Smooth muscle cell of the umbilical artery (primary cell): ENCODE measurements at places on chromosomes 7 and 10. TPM values are rescaled to one million over a fixed set of nuclear protein-coding genes. Genes with fewer than 3 reads are reported as not detected.

Gene SPDYE8
- total RNA-seq: not detected in 2 replicates

Gene OPN1SW
- total RNA-seq: not detected in 2 replicates

Gene CLRN3
- not detected in 2 replicates for total RNA-seq

Gene SEPHS1
- total RNA-seq: 24.9 and 33.3 TPM in 2 replicates

Gene MCM7
- 14.6 and 57.5 TPM in 2 replicates for total RNA-seq

Gene OGA
- 99.5 and 154 TPM in 2 replicates for total RNA-seq

Gene FGF8
- total RNA-seq: not detected in 2 replicates

Gene GRID2IP
- not detected in 2 replicates for total RNA-seq

Gene ELMO1
- under 0.01 and 0.09 TPM in 2 replicates for total RNA-seq

Gene KCND2
- 0.18 and 0.89 TPM in 2 replicates for total RNA-seq

Gene TACC2
- 2.4 and 7.8 TPM in 2 replicates for total RNA-seq

Gene CLDN12
- total RNA-seq: 45.7 and 60.8 TPM in 2 replicates

Gene FAM237B
- 0.05 TPM in 1 of 2 replicates, not detected in the other for total RNA-seq

Gene STEAP1
- 12.5 and 20.5 TPM in 2 replicates for total RNA-seq

Gene MPP7
- 0.59 and 1.3 TPM in 2 replicates for total RNA-seq

Gene ITGB8
- total RNA-seq: 7.4 and 12.6 TPM in 2 replicates

Gene CFAP43
- total RNA-seq: under 0.01 and 0.18 TPM in 2 replicates

Gene TET1
- total RNA-seq: 4.7 and 5.3 TPM in 2 replicates

Gene GNAT3
- total RNA-seq: not detected in 2 replicates

Gene NKX6-2
- not detected in 2 replicates for total RNA-seq

Gene TAS2R41
- 0.14 TPM in 1 of 2 replicates, not detected in the other for total RNA-seq

Gene ADAP1
- total RNA-seq: 5.3 and 8.1 TPM in 2 replicates

Gene HHEX
- 0.89 and 2.0 TPM in 2 replicates for total RNA-seq

Gene CYP3A7
- total RNA-seq: 0.30 and 1.1 TPM in 2 replicates

Gene LOXL4
- 113 and 240 TPM in 2 replicates for total RNA-seq

Gene LSM8
- total RNA-seq: 23.0 and 32.4 TPM in 2 replicates

Gene CCSER2
- total RNA-seq: 24.1 and 40.0 TPM in 2 replicates

Gene IGFBP3
- 138 and 1,139 TPM in 2 replicates for total RNA-seq

Gene NRG3
- under 0.01 TPM in 1 of 2 replicates, not detected in the other for total RNA-seq

Gene CLCN1
- total RNA-seq: not detected in 2 replicates

Gene PCGF6
- 8.9 and 10.2 TPM in 2 replicates for total RNA-seq

Gene KDM7A
- total RNA-seq: 4.8 and 5.2 TPM in 2 replicates

Gene CARD11
- 2.8 and 3.0 TPM in 2 replicates for total RNA-seq

Gene VSTM2A
- total RNA-seq: not detected in 2 replicates

Gene TLX1
- total RNA-seq: not detected in 2 replicates

Gene CCDC3
- total RNA-seq: 0.05 TPM in 1 of 2 replicates, not detected in the other

Gene ASIC3
- total RNA-seq: 0.05 TPM in 1 of 2 replicates, not detected in the other

Gene UTF1
- total RNA-seq: not detected in 2 replicates

Gene CFAP58
- 0.30 and 0.88 TPM in 2 replicates for total RNA-seq

Gene LIPJ
- not detected in 2 replicates for total RNA-seq

Gene NKX1-2
- not detected in 2 replicates for total RNA-seq

Gene PPP1R9A
- total RNA-seq: 0.30 and 0.51 TPM in 2 replicates

Gene NPTX2
- total RNA-seq: 0.69 and 1.5 TPM in 2 replicates

Gene PGAM2
- total RNA-seq: not detected in 2 replicates

Gene UBE2H
- 77.5 and 88.6 TPM in 2 replicates for total RNA-seq

Gene HILPDA
- total RNA-seq: 38.9 and 76.0 TPM in 2 replicates

Gene KCNMA1
- total RNA-seq: 107 and 110 TPM in 2 replicates

Gene ARID5B
- 22.8 and 25.2 TPM in 2 replicates for total RNA-seq

Gene PTPN12
- total RNA-seq: 44.8 and 66.5 TPM in 2 replicates

Gene LRRC18
- not detected in 2 replicates for total RNA-seq

Gene PRPS1L1
- not detected in 2 replicates for total RNA-seq

Gene SPDYE5
- not detected in 2 replicates for total RNA-seq

Gene MKX
- 0.23 and 2.7 TPM in 2 replicates for total RNA-seq

Gene GNAI1
- 32.8 and 78.1 TPM in 2 replicates for total RNA-seq

Gene LLCFC1
- total RNA-seq: not detected in 2 replicates

Gene VWDE
- total RNA-seq: 0.09 and 0.30 TPM in 2 replicates
